CD4-positive, alpha-beta T cell treated with Interleukin-15 for 4 hours (primary cell): ENCODE measurements at places on chromosomes 16 and 17.

DNA sequence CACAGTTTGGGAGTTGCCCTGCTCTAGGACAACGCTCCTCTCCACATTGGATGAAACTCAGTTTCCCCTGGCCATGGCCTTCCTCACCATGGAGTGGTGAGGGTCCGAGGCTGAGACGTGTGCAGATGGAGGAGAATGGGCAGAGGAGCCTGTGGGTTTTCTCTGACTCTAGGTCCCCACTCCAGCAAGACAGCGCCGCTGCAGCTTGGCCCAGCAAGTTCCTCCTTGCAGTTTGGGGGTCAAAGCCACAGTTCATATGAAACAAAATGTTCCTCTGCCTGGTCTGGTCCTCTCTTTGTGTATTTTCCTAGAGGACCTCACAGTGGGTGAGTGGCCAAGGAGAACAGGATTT is 2.3 kb downstream of the C16orf54 start:
- no peak for DNase-seq

- no peak for DNase-seq
Measured at GRCh38 chr16:72590151-72590937, 418.4 kb upstream of the PMFBP1 start.

- no peak for DNase-seq
Measured at GRCh38 chr16:57916735-57917438, 54.0 kb downstream of the CNGB1 start.

GRCh38 chr16:82628088-82628423 is 1.3 kb downstream of the CDH13 start:
- no peak for DNase-seq

DNA sequence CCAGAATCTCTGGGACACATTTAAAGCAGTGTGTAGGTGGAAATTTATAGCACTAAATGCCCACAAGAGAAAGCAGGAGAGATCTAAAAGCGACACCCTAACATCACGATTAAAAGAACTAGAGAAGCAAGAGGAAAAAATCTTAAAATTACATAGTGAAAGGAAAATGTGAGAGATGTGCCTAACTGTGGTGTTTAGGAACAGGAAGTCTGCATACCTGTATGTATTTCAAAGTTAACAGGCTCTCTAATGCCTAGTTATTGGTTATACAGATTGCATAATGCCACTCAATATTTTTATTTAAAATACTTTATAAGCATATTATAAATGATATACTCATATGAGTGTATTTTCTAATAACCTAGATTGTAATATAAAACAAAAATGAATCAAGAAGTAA is 25.9 kb downstream of the ZNF267 start:
- DNase-seq: no peak

- peak; percentile 30 for DNase-seq
Measured at GRCh38 chr16:678858-679813, 1.1 kb upstream of the STUB1 start.

- DNase-seq: no peak
Measured at GRCh38 chr16:69402439-69402838, 16.6 kb upstream of the TERF2 start.

GRCh38 chr16:57541754-57542435 is 548 bp upstream of the ADGRG5 start:
- no peak for DNase-seq

- no peak for DNase-seq
Measured at GRCh38 chr17:9427465-9428315, 147.9 kb downstream of the STX8 start.

GRCh38 chr16:14050291-14051027 is 20.7 kb upstream of the MRTFB start:
- no peak for DNase-seq

DNA sequence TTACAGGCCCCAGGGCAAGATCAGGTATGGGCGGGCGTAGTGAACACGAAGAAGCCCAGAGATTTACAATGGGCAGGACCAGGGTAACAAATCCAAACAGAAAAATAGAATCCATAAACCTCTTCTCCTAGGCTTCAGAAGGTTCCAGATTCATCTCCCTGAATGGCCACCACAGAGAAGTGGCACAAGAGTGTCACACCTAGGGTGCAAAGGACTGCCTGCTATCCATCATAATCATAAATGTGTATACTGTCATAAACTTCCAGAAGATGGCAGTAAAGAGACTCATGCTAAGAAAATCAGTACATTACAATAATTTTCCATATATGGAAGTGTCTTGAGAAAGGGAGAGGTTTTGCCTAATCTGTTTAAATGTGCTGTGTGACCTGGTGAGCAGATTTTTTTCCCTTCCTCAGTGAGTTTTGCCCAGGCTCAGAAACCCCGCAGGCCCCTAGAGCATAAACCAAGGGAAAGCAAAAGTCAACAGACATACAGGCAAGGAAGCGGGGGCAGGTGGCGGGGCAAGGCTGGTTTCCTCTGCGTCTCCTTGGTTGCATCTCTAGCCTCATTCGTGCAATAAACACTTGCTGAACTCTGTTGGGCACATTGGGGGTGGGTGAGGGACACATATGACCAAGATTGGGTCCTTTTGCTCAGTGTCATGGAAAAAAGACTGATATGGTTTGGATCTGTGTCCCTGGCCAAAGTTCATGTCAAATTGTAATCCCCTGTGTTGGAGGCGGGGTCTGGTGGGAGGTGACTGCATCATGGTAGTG is 92.0 kb upstream of the CDH5 start:
- peak; percentile 5 for DNase-seq

GRCh38 chr16:82183004-82183397 is 13.0 kb upstream of the MPHOSPH6 start:
- no peak for DNase-seq

GRCh38 chr17:76497979-76498875 is 3.0 kb downstream of the RHBDF2 start:
- DNase-seq: no peak

DNA sequence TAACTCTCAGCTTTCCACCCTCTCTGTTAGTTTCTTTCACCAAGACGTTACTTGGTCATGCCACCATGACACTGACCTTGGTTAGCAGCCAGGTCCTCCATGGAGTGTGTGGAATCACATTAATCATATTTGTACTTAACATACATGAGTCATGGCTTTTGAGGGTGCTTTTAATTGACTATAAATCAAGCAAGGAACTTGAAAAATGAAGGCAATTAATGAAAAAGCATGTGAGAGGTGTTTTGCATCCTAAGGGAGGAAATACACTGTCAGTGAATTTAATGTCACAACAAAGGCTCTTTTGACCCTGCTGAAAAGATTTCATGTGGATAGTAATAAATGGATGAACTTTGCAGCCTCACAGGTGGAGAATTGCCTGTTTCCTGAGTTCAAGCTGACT is 240.7 kb downstream of the CDH13 start:
- DNase-seq: no peak

- DNase-seq: no peak
Measured at GRCh38 chr16:8853150-8853549, 15.7 kb downstream of the CARHSP1 start.

GRCh38 chr17:68562736-68563135 is 38.4 kb downstream of the FAM20A start:
- no peak for DNase-seq

DNA sequence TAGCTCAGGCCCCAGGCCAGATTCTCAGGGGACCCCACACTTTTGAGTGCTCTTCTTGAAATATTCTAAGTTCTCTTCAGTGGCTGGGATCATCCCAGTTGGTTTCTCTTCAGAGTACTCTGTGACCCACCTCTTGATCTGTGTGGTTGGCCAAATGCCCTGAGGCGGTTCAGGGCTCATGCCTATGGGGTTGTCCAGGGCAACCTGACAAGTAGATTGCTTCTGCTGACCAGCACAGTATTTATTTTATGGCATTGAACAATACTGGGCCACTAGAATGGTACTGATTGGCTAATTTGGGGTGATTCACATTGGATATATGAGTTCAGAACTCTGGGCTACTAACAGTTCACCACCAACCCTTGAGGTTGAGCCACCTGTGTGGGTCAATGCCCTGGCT is 7.4 kb upstream of the GOSR2 start:
- DNase-seq: no peak

DNA sequence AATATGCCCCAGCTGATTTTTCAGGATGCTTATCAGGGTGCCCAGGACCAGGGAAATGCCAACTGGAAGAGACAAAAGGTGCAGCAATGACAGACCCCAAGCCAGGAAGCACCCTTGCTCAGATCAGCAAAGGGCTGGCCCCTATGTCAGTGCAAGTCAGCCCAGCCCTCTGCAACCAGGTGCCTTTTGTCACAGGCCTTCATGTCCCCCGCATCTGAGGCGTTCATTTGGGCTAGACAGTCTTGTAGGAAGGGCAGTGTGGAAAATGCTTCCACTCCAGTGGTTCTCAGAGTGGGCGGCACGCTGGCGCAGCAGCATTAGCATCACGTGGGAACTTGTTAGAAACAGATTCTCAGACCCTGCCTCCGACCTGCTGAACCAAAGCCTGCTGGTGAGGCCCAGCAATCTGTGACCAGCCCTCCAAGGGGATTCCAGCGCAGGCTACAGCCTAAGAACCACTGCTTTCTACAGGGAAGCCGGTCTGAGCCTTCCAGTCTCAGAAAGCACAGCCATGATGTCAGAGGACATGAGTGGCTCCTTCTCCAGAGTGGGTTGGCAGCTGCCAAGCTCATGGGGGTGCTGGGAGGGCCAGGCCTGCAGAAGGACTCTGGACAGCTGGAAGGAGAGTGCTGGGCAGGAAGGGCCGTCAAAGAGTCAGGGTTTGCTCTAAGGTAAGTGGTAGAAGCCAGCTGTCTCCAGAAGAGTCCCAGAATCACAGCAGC is 13.1 kb downstream of the SLC47A2 start:
- DNase-seq: no peak

DNA sequence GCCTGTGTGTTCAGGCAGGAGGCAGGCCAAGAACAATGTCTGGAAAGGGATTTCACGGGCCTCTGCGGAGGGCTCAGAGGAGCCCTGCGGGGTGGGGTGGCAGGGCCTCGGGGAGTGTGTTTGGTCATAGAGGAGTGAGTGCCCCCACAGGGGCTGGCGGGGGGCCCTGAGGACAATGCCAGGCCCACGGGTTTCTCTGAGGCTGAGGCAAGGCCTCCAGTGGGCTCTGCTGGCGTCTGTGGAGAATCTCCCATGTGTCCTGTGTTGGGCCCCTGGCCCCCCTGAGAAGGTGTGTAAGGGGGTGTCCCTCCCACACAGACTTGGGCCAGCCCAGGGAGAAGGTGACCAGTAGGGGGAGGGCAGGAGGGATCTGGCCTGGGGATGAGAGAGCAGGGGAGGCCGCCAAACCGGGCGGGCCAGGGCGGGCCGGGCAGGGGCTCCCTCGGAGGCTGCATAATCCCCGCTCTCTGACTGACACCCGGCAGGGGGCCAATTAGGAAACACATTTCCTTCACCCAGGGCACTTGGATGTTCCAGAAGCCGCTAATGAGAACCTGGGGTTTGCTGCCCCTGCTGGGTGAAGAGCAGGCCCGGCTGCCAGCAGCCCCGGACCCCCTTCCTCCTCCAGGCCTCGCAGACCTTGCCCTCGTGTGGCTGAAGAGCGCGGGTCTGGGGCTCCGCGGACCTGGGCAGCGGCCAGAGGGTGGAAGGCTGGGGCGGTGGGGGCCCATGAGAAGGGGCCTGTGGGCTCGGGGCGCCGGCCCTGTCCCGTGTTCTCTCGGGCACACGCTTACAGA is 204.2 kb downstream of the NTN1 start:
- DNase-seq: no peak

GRCh38 chr17:50176559-50177357 is 11.0 kb downstream of the SGCA start:
- DNase-seq: no peak

- no peak for DNase-seq
Measured at GRCh38 chr17:11582217-11582616, 16.1 kb upstream of the DNAH9 start.

GRCh38 chr17:56824503-56824902 is 9.2 kb downstream of the C17orf67 start:
- no peak for DNase-seq

- DNase-seq: peak; percentile 23
Measured at GRCh38 chr17:29115961-29116803, 64.0 kb downstream of the MYO18A start.

GRCh38 chr17:79968116-79968515 is 67.6 kb downstream of the TBC1D16 start:
- no peak for DNase-seq

DNA sequence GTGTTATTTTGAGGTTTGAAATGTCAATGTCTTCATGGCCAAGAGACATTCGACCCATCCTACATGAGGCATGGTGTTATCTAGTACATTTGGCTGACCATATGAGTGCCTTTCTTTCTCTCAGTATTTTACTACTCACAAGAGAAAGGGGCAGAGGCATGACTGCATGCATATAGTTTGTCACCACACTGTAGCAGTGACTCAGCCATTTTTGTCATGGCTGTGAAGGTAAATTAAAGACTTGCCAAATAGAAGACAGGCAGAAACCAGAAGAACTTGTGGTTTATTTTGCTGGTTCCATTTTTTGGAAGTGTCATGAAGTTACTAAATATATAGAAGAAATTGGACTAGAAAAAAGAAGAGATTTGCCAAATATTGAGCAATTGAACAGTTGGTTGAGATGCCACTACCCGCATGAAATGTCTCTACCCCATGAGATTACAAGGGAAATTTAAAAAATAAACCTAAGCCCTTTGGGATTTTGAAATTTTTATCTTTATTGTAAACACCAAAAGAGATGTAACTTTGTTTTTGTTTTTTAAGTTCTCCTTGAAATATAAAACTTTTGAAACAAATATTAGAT is 170.3 kb downstream of the CHD9 start:
- DNase-seq: no peak

DNA sequence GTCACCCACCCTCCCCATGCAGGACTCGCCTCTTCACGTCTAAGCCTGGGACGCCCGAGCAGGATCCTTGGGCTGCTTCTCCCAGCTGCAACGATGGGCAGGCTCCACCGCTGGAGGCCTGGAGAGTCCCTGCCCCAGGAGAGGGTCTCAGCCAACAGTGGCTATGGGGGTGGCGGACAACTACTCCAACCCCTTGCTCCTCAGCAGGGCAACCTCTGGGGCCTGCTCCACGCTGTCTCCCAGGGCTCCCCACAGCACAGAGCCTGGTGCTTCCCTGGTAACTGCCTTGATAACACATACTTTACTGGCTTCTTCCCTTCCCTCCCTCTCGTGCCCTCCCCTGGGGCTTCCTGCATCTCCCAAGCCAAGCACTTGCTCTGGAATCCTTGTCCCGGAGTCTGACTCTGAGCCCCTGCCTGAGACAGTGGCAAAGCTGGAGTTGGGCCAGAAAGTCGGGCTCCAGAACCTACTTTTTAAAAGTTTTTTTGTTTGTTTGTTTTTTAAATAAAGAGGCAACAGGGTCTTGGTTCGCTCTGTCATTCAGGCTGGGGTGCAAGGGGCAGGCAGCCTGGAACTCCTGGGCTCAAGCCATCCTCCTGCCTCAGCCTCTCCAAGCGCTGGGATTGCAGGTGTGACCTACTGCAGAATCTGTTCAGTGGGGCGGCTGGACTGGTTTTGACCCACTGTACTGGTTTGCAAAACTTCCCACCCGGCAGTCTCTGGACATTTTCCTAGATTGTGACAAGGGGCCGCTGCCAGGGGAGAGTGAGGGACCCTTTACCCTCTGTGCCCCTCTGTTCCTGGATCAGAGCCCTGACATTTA is 99.4 kb downstream of the TNFRSF13B start:
- no peak for DNase-seq

GRCh38 chr17:78526231-78527025 is 50.8 kb downstream of the DNAH17 start:
- no peak for DNase-seq

DNA sequence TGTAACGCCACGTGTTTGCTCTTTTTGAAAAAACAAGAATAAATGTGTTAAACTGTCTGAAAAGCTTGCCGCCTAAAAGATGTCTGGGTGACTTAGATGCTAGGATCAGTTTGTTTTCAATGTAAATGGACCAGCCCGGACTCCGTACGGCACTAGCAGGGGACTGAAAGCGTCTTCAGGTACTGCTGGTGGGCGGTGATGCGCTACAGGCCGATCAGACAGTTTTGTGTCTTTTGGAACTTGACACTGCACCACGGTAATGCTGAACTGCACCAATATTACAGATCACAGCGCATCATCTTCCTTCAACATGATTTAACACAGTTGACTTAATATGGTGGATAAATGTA is 727 bp upstream of the MBTPS1 start:
- DNase-seq: no peak
